ENCODE measurements at places on chromosomes 5 and 9.

DNA sequence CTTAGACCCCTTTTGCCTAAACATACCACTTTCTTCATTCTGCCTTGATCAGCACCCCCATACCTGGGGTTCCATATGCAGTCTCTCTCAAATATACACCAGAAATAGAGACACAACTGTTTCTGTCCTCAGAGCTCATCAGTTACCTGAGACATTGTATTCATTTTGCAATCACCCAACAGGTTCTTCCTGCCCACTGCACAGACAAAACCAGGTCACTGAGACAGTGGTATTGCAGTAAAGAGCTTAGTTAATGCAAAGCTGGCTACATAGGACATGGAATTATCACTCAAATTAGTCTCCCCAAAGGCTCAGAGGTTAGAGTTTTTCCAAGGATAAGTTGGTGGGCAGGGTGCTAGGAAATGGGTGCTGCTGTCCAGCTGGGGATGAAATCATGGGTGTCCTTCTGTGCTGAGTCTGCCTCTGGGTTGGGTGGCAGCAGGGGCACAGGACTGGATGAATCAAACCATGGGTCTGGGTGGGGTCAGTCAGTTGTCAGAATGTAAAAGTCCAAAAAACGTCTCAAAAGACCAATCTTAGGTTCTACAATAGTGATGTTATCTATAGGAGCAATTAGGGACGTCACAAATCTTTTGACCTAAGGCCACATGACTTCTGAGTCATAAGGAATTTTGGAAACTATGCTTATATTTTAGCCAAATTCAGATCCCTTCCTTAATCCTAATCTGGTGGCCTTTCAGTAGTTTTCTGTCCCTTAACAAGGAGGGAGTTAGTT, 41.0 kb downstream of the KCNV2 start:
- peak; percentile 26 for DNase-seq

DNA sequence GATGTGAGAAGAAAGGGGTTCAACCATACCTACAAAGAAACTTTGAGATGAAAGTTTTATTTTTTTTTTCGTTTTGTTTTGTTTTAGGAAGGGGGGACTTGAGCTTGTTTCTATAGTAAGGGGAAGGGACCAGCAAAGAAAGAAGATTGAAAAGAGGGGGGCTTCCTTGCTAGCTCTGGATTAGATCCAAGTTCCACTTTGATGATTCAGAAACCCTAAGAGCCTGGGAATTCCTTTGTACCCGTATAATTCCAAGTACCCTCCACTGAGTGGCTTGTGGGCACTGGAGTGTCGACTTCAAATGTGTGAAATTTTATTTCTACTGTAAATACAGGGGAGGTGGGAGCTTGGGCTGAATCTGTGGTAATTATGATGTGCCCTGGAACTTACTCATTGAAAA, 10.9 kb downstream of the MAMDC2 start:
- DNase-seq: no peak

GRCh38 chr5:173623296-173623771, 6.9 kb upstream of the BOD1 start:
- DNase-seq: no peak

DNA sequence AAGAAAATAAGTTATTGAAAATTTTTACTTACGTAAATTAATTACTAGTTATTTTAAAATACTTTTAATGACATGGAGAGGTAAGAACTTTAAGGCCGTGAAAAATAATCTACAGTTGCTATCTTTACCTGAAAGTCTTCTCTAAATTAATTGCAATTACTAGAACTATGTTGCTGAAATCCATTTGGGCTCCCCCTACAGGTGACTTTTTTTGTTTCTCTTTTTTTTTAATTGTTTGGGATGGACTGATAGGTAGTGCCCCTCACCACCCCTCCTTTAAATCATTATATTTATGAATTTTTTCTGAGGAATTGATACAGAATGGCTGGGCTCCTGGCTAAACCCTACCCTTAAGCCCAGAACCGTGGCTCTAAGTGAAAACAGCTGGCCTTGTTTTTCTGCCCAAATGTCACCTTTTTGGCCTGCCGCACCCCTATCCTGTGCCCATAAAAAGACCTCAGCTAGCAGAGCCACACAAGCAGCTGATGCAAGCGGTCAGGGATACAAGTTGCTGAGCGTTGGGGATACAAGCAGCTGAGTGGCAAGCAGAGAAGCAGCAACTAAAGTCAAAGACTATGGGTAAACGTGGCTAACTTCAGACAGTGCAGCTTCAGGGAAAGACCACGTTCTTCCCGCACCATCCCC, 315.2 kb upstream of the ACO1 start:
- no peak for DNase-seq

DNA sequence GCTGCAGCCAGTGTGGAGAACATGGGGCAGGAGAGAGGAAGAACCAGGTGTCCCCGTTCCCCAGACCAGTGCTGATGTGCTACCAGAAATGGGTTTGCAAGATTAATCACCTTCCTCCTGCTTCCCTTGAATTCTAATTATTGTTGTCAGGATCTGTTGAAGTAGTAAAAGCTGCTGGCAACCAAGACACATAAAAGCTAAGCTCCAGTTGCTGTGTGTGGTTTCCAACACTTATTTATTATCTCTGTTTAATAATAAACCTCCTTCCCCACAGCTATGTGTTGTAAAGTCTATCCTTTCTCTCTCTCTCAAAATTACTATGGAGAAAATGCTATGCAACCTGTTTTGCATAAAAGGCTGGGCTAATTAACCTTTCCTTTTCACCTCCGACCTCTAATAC, 2.3 kb upstream of the RETREG1 start:
- no peak for DNase-seq

DNA sequence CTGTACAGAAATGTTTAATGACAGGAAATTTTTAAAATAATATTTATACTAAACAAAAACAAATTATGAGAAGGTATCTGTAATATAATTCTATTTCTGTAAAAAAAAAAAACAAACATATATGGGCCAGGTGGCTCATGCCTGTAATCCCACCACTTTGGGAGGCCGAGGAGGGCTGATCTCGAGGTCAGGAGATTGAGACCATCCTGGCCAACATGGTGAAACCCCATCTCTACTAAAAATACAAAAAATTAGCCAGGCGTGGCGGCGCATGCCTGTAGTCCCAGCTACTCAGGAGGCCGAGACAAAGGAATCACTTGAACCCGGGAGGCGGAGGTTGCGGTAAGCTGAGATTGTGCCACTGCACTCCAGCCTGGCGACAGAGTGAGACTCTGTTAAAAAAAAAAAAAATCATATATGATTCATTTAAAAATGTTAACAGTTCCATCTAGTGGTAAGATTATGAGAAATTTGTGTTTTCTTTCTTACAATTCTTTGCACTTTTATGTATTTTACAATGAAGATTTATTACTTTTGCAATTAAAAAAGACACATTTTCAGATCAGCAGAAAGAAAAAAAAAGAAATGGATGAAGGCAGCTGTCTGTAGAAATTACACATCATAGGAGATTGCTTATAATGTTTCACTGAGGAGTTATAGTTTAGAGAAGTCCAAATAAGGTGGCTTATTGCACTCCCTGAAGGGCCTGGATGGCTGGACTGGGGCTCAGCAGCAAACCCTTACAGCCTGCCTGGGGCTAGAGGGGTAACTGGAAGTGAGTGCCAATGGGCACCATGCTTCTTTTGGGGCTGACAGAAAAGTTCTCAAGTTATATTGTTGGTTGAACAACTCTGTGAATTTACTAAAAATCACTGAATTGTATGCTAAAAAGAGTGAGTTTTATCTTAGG, 20.3 kb downstream of the C9orf153 start:
- DNase-seq: no peak
